Activated CD4-positive, alpha-beta T cell treated with anti-CD3 and anti-CD28 coated beads, Interleukin-2, Interleukin-4, amounts not matched to agents 100 ng/mL and 50 ng/mL, durations not matched to agents 16 hours and 8 hours (primary cell): ENCODE measurements at places on chromosomes 1 and 21.

DNA sequence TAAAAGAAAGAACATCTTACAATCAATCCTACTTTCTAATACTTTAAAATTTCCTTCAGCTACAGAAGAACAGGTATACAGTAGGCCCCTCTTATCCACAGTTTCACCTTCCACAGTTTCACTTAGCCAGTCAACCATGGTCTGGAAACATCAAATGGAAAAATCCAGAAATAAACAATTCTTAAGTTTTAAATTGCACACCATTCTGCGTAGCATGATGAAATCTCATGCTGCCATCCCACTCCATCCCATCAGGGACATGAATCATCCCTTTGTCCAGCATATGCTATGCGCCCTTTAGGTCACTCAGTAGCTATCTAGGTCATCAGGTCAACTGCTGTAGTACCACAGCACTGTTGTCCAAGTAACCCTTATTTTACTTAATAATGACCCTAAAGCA lies 67.7 kb downstream of the HSF2BP start:
- no peak for DNase-seq

DNA sequence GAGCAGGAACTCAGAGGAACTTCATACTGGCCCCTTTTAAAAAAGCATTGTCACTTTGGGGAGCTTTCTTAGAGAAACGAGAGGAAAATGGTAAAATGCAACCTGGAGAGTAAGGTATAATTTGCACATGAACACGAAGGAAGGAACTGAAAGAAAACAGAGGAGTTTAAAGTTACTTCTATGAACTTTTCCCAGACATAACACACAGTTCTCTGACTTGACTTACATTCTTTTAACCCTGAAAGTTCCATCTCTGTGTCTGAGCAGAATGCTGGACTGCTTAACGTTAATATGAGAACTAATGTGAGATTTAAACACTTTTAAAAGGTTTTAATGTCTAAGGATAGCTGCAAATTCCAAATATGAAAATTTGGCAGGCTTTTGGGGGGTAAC lies 102.3 kb downstream of the NFIA start:
- no peak for DNase-seq

- no peak for DNase-seq
Observed at GRCh38 chr1:245788269-245788668, 633.5 kb downstream of the KIF26B start.

- DNase-seq: no peak
Observed at GRCh38 chr1:154556422-154556821, 2.0 kb downstream of the UBE2Q1 start.

- DNase-seq: no peak
Observed at GRCh38 chr1:39189592-39190041, 14.9 kb upstream of the MACF1 start.

DNA sequence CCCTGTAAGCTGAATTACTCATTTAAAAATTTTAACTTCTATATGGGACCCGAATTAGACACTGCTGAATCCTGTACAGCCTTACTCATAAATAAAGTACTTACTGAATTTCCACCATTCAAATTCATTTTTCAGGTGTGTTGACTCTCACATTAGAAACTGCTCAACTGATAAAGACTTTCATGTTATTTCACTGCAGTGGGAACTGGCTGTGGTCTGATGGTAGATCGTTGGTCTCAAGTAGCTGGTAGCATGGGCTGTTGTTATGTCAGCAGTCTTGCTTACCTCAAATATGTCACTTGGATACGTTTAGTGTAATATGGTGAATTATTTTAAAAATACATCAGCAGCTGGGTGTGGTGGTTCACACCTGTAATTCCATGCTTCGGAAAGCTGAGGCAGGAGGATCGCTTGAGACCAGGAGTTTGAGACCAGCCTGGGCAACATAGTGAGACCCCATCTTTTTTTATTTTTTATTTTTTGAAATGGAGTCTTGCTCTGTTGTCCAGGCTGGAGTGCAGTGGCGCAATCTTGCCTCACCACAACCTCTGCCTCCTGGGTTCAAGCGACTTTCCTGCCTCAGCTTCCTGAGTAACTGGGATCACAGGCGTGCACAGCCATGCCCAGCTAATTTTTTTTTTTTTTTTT lies 10.4 kb downstream of the DEGS1 start:
- peak; percentile 34 for DNase-seq

DNA sequence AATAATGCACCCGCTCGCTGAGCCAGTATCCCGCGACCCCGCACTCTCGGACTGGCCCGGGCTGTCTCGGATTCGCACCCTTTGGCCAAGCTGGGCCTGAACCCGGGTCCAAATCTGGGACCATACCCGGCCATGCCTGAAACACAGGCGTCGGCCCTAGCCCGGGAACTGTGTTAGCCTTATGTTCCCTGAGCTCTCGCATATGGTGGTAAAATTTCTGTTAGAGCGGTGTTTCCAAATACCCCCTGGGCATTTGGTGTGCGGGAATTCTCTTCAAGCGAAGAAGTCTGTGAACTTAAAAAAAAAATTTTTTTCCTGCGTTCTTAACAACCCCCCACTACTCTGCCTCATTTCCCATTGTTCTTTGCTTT lies 3.1 kb downstream of the RNF220 start:
- DNase-seq: no peak

DNA sequence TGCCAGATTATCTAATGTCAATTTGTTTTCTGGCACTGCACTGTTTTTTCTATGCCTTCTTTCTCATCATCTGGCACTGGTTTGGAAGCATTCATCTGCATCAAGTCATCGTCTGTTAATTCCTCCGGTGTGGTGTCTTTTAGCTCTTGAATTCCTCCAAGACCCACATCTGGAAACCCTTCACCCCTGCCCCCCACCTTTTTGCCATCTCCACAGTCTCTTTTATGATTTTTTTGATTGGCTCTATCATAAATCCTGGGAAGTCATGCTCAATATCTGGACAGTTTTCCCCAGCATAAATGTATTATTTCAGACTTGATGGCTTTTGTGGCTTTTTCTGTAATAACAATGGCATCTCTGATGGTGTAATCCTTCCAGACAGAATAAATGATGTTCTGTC lies 10.4 kb upstream of the KCNK1 start:
- DNase-seq: no peak

GRCh38 chr1:177620636-177621190 lies 349.1 kb downstream of the SEC16B start:
- DNase-seq: no peak

- DNase-seq: no peak
Observed at GRCh38 chr1:170071378-170071777, 3.1 kb downstream of the KIFAP3 start.

GRCh38 chr1:183598386-183598785 lies 8.1 kb upstream of the NCF2 start:
- DNase-seq: no peak

DNA sequence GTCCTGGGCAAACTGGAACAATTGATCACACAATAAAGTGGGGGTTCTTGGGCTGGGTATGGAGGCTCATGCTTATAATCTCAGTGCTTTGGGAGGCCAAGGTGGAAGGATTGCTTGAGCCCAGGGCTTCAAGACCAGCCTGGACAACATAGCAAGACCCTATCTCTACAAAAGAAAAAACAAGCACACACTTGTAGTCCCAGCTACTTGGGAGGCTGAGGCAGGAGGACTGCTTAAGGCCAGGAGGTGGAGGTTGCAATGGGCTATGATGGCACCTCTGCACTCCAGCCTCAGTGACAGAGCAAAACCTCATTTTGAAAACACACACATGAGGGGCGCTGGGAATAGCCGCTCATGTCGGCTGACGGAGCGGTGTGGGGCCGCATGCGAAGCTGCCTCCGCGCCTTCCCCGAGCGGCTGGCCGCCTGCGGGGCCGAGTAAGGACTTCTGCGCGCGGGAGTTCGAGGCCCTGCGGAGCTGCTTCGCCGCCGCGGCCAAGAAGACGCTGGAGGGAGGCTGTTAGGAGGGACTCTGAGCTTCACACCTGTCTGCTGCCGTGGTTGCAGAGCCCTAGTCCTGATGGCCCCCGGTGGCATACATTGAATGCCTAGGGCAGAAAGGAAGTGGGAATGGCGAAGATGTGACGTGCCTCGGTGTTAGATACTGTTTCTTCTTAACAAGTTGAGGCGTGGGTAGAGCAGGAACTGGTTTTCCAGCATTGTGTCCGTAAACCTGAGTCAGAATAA lies 59.5 kb downstream of the ACBD3 start:
- DNase-seq: no peak

- no peak for DNase-seq
Observed at GRCh38 chr1:56034222-56034621, 545.1 kb downstream of the PLPP3 start.

DNA sequence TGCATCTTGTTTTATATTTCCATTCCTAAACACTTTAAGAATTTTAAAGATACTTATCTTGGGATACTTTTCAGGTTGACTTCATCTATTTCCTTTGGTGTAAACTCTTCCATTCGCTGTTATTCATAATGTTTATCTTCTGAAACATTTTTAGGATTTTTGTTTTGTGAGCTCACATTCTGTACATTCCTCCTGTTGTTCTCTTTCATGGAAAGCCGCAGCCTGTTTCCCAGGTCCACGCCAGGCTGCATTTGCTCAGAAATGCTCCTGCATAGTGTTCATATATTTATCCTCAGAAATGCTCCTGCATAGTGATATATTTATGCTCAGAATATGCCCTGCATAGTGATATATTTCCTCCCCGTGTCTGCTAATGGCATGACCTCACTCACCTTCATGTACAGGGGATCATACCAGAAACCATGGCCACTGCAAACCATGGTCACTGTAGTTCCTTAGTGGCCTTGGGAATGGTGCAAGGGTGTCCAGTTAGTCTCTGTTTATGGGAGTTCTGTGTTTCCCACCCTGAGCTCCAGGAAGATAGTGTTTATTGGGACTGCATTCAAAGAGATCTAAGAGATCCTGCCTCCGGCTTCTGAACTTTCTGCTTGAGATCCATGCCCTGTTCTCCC lies 153.9 kb upstream of the GREM2 start:
- DNase-seq: no peak

- no peak for DNase-seq
Observed at GRCh38 chr1:108050158-108050557, 85.2 kb upstream of the VAV3 start.

DNA sequence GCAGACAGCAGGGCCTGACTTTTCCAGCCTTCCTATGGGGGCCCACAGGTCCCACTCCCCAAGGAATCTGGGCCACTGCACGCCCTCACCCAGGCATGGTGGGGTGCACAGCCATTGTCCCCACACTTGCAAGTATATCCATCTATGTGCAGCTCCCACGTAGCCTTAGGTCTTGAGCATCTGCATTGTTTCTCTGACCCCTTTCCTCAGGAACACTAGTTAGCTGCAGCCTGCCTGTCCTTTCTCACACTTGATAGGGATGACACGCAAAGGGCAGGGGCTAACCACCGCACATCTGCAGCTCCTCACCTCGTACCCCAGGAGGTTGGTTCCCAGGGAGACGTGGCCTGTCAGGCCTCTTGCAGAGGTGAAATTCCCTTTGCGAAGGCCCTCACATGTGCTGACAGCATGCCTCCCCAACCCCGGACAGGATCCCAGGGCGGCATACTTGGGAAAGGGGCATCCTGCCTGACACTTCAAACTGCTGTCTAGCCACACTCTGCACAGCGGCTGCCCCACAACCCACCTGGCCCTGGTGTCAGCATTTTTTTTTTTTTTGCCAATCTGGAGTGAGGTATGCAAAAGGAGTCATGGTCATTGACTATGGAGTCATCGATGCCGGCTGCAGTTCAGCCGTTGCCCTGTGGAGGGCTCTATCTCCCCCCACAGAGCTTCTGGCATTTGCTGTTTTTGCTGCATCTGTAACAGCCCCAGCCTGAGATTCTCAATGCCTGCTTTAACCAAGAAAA lies 5.0 kb downstream of the JMJD4 start:
- DNase-seq: peak; percentile 51

DNA sequence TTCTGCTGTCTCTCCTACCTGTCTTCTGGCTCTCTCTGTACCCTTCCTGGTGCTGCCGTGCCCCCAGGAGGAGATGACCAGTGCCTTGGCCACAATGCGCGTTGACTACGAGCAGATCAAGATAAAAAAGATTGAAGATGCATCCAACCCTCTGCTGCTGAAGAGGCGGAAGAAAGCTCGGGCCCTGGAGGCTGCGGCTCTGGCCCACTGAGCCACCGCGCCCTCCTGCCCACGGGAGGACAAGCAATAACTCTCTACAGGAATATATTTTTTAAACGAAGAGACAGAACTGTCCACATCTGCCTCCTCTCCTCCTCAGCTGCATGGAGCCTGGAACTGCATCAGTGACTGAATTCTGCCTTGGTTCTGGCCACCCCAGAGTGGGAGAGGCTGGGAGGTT lies 38.1 kb upstream of the IL19 start:
- DNase-seq: no peak

DNA sequence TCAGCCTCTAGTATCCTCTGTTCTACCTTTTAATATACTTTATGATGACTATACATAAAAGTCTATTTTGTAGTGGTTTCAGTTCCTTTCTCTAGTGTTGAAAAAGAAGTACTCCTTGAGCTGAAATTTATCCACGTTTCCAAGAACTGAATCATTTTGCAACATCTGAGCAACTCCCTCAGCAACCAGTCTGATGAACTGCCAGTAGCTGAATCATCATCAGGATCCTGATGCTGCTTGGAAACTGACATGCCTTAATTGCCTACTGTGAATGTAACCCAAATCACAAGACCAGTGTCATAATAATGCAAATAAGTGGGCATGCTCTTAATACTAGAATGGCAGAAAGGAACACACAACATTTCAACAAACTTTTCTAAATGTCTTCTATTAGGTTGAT lies 103.3 kb downstream of the CYYR1 start:
- DNase-seq: no peak

GRCh38 chr1:183773482-183774274 lies 31.2 kb upstream of the RGL1 start:
- no peak for DNase-seq

DNA sequence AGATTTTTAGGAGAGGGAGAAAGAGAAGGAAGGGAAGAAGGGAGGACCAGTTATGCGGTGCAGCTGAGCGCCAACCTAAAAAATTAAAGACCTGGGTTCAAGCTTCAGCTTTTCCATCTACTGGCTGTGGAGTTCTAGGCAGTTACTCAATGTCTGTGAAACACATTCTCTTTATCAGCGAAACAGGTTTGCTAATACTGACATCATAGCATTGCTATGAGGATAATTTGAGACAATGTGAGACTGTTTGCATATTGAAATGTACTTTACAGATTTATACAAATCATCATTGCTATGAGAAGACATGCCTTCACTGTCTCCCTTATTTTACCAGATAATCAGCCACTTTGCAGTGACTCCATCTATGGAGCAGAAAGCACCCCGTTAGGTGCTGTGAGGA lies 222.9 kb upstream of the SGIP1 start:
- DNase-seq: no peak

- no peak for DNase-seq
Observed at GRCh38 chr1:47906009-47906432, 91.2 kb downstream of the TRABD2B start.

DNA sequence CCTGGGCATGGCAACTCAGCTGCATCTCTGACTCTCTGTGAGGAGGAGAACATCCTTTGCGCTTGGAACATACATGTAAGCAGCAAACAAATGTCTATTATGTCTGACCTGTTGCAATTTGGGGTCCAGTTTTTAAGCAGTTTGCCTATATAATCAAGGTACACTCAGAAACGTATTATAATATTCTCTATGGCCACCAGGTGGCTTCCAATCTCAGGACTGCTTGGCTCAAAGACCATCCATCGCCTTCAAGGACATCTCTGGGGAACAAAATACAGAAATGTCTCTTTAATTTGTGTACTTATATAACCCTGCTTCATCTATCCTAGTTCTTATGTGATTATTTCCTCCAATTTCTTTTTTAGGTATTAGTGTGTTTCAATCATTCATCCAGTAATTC lies 227.2 kb downstream of the OLFM3 start:
- DNase-seq: no peak
